NCI-H446 (cell line): ENCODE measurements at places on chromosomes 2 and 18.

DNA sequence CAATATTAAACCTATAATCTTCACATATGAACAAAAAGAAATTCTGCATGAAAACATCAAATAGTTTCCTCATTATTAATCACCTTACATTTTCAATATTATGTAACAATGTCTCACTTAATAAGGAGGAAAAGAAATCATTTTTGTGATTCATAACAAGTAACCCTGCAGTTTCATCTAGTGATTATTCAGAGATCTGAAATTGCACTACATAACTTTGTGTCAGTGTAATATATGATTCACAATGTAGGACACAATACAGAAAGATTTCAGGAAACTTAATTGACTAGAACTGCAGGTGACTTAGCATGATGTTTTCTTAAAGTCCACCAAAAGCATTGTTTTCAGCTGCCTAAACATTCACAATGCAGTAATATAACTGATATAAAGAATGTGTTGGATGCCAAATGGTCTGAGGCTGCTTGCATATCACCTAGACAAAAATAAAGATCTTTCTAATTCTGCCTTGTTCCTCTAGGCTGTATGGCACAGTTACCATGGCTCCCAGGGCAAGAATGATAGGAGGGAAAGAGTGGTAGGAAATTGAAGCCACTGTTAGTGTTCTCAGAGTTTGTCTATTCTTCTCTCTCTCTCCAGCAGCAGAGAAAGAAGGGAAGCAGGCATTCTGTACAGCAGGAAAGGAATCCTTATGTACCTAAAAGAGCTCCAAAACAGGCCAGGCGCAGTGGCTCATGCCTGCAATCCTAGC is 366.6 kb downstream of the FSIP2 start:
- DNase-seq, result no peak

GRCh38 chr2:184597571-184597991 is 748 bp upstream of the ZNF804A start:
- no peak for DNase-seq

GRCh38 chr2:171482308-171482707 is 40.0 kb upstream of the CYBRD1 start:
- no peak for DNase-seq

GRCh38 chr18:35144698-35145097 is 96.1 kb upstream of the ZNF397 start:
- no peak for DNase-seq

DNA sequence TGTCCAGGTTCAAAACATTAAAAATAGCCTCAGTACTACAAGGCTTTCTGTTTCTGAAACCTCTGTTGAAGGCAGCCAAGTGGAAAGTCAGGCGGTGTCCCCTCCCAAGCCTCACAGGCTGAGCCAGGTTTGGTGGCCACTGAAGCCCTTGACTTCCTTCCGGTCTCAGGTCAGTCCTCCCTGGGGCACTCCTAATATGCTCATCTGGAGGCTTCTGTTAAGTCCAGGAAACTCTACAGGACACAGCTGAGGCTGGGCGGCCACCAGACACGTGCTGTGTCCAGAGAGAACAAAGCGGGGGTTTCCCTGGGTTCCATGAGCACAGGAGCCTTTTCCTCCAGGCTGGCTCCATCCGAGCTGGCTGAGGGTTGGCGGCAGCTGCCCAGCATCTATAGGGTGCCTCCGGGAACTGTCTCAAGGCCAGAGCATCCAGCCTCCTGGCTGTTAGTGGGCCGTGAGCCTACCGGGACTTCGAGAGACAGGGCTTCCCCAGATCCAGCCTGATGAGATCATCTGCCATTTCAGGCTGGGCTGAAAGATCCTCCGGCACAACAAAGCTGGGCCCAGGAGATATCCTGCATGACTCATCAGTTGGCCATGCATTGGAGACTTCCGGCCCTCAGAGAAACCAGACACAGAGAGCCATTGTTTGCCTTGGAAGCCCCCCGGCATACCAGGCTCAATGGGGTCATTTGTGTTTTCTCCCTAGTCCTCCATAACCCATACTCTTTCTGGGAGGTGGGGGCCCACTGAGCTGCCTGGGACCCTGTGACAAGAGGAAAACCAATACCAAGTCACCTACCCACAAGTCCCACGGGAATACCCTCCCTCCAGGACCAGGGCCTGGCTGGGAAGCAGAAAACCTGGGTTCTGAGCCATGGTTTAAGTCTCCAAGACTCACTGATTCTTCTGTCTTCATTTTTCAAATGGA is 71.7 kb downstream of the HS1BP3 start:
- DNase-seq, result peak; percentile 83

DNA sequence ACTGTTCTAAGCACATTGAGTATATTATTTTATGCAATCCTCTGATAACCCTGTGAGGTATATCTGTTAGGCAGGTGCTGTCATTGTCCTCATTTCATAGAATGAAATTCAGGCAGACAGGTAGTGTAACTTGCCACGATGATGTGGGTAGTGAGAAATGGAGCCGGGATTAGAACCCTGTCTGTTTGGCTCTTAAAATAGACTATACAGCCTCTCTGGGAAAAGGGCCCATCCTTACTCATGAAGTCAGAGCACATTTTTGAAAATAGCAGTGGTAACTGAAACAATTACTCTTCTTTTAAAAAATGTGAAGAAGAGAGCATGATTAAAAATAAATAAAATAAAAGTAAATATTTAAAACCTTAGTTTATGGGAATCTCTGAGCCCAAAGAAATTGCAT is 23.0 kb downstream of the FAM171B start:
- no peak for DNase-seq

- no peak for DNase-seq
These were observed 4.6 kb upstream of the SERTAD2 start for GRCh38 chr2:64658269-64658668.

- no peak for DNase-seq
These were observed 216.9 kb downstream of the HAUS1 start for GRCh38 chr18:46320928-46321711.

GRCh38 chr2:149744865-149745264 is 157.3 kb upstream of the MMADHC start:
- no peak for DNase-seq

GRCh38 chr2:98297817-98298682 is 48.2 kb upstream of the CNGA3 start:
- DNase-seq, result no peak
